Activated T-cell treated with anti-CD3 and anti-CD28 coated beads, Interleukin-2, amount 50 U/mL, for 1 hour (primary cell): ENCODE measurements at places on chromosomes 3 and 15.

DNA sequence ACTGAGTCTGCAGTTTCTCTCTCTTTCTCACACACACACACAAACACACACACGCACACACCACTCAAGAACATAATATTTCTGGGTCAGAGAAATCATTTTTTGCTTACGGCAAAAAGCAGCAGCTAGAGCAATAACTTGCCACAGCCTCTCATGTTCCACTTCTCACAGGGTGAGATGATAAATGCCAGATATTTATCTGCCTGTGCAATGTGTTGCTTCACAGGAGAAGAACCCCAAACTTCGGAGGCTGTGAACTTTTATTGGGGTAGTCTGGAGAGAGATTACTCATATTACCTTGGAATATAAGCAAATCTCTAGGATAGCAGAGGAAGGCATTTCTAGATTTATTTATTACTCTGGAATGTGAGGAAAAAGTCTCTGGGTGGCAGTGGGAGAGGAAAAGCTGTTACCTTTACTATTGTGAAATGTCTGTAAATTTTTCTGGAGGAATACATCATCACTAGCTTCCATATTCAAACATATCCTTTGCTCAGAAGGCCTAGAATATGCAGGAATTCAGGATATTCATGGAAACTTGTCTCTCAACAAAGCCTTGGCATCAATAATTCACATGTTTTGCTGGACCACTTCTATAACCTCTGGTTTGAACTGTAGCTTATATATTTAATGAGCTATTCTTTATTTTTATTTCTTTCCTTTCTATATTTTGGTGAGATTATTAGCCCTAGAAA, 369.2 kb downstream of the NSUN3 start:
- DNase-seq, result no peak

GRCh38 chr3:100033903-100034471, 80.3 kb downstream of the FILIP1L start:
- DNase-seq, result no peak

DNA sequence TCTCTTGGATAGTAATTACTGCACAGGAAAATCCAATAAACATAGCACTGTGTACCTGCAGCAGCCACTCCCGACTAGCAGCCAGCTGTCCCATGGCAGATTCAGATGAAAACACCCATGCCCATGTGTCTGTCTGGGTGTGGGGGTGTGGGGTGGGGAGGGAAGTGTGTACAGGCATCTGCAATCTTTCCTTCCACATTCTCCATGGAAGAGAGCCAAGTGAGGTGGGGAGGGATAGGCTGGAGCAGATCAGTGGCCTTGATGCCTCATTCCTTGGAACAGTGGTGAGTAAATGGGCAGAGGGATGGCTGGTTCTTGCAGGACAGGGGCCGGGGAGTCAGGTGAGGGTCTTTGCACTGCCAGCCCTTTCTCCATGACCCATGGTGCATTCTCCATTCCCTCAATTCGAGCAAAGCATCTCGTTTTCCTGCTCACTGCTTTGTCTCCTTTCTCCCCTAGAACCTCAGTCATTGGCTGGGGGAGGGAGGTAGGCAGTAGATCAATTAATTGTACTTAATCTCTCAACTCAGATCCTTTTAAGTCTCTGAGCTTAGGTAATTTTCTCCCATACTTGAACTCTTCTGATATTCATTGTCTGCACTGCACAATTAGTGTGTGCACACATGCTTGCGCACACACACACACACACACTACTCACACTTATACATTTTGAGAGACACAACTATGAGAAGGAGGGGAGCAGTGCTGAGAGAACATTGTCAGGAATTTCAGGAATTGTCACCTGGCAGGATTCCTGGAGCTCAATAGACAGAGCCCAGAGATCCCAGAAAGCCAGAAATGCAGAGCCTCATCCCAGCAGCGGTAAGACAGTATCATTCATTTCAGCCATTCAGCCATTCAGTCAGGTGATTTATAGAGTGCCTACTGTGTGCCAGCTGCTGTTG, 31.9 kb downstream of the PDIA5 start:
- no peak for DNase-seq

- DNase-seq, result no peak
Observed at GRCh38 chr15:41499109-41499851, 5.6 kb downstream of the ITPKA start.

- DNase-seq, result no peak
Observed at GRCh38 chr3:99659032-99659431, 20.6 kb downstream of the COL8A1 start.

DNA sequence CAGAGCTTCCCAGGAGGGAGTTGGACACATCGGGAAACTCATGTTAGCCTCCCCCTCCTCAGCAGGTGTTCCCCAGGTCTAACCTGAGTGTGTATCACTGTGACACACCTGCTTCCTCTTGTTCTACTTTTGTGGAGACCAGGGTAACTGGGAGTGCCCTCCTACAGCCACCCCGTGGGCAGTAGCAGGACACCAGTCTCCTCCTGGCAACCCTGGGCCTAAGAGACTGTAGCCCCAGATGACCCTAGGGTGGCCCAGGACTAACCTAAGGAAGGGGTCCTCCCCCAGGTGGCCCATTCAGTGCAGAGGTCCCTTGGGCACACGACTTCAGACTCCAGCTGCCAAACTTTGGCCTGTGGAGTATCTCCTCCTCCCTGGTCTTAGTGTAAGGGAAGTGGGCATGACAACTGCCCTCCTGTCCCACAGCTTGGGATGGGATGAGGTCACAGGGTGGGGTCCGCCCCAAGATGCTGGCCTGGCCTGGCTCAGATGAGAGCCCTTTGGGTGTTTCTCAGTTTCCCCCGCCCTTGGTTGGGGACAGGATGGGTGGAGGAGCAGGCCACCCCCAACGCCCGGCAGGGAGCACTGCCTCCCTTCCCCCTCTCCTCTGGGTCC, 4.8 kb downstream of the CSK start:
- no peak for DNase-seq

DNA sequence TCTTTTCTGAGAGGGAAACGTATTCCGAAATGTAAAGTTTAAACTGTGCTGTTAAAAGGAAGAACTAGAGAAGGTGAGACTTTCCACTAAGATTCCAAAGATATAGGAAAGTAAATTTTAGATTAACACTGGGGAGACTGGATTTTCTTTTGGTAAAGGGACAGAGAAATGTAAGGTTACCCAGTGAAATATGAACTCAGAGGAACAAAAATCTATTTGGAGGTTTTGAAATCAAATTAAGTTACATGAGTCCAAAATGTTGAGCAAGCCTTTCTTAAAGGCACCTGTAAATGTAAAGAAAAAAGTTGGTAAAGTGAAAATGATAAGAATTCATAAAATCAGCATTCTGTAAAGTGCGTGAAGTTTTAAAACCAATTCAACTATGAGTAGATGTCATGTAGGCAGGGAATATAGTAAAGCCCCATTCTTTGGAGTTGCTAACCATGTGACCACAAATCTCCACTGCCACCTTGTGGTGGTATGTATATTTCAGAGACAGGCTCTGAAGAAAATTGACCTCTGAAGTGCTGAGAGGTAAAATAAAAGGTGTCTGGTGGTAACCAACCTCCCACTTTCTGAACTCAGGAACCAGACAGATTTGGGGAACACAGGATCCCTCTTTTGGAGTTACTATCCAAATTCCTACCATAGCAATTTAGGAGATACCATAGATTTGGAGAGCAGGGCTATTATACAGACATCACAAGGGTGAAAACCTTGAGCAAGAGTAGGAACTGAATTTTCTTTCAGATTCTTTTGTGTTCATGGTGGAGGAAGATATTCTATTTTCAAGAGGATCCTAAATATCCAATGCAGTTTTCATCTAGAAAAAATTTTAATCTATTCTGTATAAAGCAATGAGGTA, 215.3 kb downstream of the ROBO2 start:
- DNase-seq, result no peak

DNA sequence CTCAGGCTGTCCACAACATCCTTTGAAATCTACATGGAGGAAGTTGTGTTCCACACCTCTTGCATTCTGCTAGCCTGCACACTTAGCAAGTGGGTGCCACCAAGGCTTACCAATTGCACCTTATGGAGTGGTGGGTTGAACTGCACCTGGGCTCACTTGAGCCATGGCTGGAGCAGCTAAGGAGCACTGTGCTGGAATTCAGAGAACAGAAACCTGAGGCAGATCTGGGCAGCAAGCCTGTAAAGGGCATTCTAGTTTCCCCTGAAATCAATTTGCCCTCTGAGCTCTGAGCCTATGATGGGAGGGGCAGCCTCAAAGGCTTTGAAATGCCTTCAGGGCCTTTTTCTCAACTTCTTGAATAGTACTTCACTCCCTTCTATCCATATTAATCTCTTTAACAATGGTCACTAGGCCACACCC, 18.0 kb downstream of the BTLA start:
- no peak for DNase-seq

DNA sequence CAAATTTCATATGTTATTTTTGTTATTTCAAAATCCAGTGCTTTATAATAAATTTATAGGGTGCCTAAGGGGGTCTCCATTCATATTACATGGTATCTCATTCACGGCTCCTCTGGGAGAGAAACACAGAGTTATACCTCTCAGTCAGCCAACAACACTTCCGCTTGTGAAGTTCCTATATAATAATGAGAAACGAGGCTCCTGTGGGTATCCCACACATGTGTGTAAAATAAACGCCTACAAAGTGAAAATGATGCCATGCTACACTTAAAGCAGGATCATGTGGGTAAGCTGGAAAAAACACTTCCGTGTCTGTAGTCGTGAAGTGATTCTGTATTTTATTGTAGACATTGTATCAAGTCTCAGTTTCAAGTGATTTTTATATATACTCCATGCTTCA, 218.8 kb upstream of the ICE2 start:
- no peak for DNase-seq

DNA sequence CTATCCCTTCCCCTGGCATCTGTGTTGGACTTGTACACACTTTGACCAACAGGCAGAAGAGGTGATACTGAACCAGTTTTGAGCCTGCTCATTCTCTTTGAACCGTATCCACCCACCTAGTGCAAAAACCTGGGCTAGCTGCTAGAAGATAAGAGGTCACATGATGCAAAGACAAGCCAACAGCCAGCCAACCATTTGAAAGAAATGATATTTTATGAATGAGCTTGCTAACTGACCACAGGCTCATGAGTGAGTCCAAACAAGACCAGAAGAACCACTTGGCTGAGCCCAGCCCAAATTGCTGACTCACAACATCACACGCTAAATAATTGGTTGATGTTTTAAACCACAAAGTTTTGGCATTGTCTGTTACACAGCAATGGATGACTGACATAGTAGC, 74.0 kb upstream of the CTNNB1 start:
- DNase-seq, result no peak

DNA sequence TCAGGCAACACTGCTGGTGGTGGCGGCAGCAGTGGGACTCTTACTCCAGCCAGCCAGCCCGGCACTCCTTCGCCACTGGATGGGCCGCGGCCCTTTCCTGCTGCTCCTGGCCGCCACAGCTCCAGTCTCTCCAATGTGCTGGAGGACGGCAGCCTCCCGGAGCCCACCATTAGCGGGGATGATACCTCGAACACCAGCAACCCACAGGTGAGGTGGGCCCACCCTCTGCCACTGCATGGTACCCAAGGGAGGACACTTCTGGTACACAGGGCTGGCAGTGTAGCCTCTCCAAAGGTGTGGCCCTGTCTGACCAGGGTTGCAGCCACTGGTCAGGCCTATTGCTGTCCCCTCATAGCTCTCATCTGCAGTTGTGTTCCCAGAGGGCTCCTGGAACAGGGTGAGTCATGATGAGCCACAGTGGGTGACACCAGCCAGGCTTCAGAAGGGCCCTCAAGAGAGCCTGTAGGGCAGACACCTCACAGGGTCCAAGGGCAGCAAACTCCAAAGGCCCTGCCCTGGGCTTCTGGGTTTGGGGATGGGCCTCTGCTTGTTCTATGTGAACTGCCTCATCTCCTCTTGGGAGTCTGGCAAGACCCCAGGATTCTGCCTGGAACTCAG, 20.8 kb downstream of the NBEAL2 start:
- no peak for DNase-seq

- DNase-seq, result no peak
Observed at GRCh38 chr3:111302063-111302462, 230.4 kb downstream of the NECTIN3 start.

DNA sequence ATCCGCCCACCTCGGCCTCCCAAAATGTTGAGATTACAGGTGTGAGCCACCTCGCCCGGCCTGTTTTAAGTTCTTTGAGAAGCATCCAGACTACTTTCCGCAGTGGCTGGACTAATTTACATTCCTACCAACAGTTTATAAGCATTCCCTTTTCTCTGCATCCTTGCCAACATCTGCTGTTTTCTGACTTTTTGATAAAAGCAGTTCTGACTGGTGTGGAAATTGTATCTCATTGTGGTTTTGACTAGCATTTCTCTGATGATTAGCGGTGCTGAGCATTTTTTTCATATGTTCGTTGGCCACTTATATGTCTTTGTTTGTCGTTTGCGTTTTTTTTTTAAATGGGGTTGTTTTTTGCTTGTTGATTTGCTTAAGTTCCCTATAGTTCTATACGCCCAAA, 208.4 kb upstream of the DPPA4 start:
- DNase-seq, result no peak

- no peak for DNase-seq
Observed at GRCh38 chr3:155382396-155383042, 89.0 kb upstream of the STRIT1 start.

DNA sequence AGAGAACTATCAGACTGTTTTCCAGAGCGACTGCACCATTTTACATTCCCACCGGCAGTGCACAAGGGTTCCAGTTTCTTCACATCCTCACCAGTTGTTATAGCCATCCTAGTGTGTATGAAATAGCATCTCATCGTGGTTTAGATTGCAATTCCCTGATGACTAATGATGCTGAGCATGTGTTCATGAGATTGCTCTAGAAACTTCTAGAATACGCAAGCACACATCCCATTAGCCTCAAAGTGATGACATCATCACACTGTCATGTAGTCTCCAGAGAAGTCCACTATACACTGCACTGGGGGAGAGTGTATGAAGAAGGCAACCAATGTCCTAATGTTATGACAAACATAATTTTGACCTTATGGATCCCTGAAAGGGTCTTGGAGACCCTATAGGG, 30.1 kb downstream of the FBLN2 start:
- no peak for DNase-seq

DNA sequence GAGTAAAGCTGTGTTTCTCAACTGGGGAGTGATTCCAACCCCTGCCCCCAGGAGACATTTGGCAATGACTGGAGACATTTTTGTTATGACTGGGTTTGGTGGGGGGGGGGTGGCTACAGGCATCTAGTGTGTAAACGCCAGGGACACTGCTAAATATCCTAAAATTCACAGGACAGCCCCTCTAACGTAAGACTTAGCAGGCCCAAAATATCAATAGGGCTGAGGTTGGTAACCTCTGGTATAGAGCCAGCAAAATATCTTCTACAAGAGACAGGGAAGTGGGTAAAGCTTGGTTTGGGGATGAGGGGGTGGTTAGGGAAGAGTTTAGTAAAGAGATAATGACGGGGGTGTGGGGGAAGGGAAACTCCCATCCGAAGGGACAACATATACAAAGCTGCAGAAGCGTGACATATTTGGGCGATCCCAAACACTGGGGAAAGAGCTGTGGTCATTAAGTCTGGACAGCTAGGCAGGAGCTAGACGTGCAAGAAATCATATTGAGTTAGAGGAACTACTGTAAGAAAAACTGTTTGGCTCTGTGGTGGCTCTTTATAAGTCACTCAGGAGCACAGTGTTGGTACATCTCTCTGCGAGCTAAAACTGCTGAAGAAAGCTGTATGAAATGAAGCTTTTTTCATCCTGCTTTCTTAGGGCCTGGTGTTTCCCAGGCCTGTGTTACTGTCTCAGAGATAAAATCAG, 697 bp upstream of the TRIM69 start:
- no peak for DNase-seq
